ENCODE measurements at places on chromosomes 3 and 15.

GRCh38 chr3:129602730-129603560 lies 3.5 kb downstream of the PLXND1 start:
- no peak for DNase-seq

DNA sequence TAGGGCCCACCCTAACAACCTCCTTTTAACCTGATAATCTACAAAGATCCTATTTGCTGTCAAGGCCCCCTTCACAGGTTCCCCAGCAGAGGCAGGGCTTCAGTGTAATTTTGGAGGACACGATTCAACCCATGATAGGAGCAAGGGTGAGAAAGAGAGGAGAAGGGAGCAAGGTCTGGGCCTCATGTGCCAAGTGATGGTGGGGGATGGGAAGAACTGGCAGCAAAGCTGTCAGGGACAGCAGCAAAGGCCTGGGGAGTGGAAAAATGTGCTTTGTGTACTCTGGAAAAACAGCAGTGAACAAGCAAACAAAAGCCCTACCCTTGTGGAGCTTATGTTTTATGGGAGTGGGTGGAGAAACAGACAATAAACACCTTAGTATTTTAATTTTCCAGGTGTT lies 2.7 kb upstream of the GALNT15 start:
- no peak for DNase-seq

- no peak for DNase-seq
Measured at GRCh38 chr3:146715170-146715569, 110.0 kb upstream of the PLSCR5 start.

DNA sequence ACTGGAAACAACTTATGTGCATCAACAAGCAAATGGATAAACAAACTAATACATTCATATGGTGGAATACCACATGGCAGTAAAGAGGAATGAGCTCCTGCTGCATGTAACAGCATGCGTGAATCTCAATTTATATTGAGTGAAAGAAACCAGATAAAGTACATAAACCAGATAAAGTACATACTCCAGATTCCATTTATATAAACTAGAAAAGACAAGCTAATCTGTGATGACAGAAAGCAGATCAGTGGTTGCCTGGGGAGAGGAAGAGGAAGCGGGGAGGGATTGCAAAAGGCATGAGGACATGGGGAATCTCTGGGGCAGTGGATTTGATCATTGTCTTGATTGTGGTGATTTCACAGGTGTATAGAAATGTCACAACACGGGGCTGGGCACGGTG lies 34.2 kb downstream of the LIMD1 start:
- no peak for DNase-seq

GRCh38 chr3:22937536-22937935 lies 265.6 kb upstream of the UBE2E2 start:
- no peak for DNase-seq

Data from stimulated activated CD4-positive, alpha-beta T cell treated with anti-CD3 and anti-CD28 coated beads, TNF-alpha, amount 100 ng/mL, for 24 hours (primary cell).